Stimulated activated CD4-positive, alpha-beta T cell treated with anti-CD3 and anti-CD28 coated beads, Interleukin-1b, Interleukin-23, amount 100 ng/mL, for 1 hour (primary cell): ENCODE measurements at places on chromosomes 4 and X.

GRCh38 chr4:60216752-60217151 lies 983.4 kb upstream of the ADGRL3 start:
- DNase-seq: no peak

- DNase-seq: peak; percentile 49
These were observed 49.9 kb downstream of the ELF4 start for GRCh38 chrX:130060122-130061069.

- DNase-seq: no peak
These were observed 130.6 kb upstream of the GLRA2 start for GRCh38 chrX:14398725-14399124.

DNA sequence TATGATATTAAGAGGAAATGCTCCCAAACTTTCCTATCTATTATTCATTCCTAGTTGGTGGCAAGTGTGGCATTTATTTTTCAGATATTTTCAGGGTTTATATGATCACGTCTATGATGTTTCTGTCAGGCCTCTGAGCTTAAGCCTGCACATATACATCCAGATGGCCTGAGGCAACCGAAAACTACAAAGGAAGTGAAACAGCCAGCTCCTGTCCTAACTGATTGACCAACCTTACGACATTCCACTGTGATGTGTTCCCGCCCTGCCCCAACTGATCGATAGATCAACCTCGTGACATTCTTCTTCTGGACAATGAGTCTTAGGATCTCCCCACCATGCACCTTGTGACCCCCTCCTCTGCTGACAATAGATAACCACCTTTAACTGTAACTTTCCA lies 67.6 kb upstream of the CTSO start:
- DNase-seq: no peak

DNA sequence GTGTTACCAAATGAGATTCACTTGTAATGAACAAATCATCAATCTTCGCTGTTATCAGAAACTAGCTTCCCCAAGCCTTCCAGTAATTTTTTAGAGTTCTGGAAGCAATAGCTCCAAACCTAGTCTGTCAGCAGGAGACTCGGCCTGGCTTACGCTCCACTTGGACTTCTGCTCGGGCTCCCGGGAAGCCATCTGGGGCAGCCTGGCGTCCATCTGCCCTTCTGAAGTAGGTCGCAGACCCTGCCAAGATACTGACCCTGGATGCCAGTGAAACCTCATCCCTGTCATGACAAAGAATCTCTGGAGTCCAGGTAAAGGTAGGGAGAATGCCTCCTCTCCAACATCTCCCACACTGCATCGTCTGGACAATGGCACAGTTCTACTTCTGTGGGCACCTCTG lies 493.8 kb upstream of the ZFP42 start:
- no peak for DNase-seq

DNA sequence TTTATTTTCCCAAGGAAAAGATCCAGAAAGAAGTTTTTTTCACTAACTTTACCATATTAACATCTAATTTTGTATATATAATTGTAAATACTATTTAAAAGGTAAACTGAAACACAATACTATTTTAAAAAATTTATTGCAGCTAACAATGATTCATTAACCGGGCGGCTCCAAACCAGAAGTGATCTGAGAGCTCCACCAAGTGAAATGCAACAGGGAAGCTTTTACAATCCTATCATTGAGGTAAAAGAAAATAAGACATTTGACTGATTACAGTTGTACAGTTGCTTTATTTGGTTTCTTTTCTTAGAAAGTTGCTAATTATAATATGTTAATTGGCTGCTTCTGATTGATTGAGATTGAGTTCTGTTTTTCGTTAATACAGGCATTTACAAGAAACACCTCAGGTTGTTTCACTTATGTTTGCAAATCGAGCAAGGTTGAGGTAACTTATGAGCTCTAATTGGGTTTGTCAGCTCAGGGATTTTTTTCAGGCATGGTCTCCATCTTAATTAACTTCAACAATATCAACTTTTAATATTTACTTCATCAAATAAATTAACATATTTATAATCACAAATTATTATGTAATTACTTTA lies 220.2 kb upstream of the UGT8 start:
- DNase-seq: no peak
